ENCODE measurements at places on chromosomes 16 and 17.

GRCh38 chr17:17108451-17109049, 66.3 kb downstream of the MPRIP start:
- no peak for DNase-seq

GRCh38 chr17:43768382-43768781, 9.8 kb upstream of the SOST start:
- DNase-seq: no peak

- DNase-seq: no peak
Measured at GRCh38 chr16:85851034-85851785, 47.8 kb upstream of the IRF8 start.

DNA sequence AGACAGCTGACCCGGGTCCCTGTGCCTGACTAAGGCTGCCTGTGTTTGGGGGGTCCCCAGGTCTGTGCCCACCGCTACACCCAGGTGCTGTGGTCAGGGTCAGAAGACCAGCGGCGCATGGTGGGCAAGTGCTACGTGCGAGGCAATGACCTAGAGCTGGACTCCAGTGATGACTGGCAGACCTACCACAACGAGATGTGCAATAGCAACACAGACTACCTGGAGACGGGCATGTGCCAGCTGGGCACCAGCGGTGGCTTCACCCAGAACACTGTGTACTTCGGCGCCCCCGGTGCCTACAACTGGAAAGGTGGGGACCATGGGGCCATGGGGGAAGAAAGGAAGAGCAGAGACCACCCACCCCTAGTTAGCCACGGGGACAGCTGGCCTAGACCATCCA, 12.1 kb downstream of the ITGA3 start:
- no peak for DNase-seq

DNA sequence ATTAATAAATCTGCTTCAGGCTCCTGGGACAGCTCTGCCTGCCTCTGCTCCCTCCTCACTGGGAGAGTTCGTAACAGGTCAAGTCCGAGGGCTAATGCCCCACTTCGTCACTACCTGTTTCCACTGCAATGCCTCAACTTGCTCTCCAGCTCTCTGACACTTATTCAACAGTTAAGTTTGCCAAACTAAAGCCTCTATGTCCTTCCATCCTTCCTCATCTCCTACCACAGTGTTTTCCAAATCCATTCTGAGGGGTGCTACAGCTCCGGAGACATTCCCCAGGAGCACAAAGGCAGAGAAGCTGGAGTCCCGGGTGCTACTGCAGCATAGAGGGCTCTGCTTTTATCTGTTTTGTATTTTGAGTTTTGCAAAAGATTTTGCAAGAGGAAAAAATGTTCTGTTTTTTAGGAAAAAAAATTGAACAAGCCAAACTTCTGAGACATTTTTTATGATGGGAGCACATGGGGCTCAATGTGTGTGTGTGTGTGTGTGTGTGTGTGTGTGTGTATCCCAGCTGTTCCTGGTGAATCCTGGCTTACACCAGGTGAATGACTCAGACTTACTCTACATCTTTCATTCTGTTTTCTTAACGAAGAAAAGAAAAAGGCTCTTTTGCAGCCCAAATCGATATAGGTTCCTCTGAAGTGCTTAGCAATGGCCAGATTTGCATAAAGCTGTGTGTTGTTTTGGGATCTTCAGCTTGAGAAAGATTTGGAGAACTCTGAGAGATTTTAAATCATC, 46.1 kb upstream of the MYOCD start:
- no peak for DNase-seq

DNA sequence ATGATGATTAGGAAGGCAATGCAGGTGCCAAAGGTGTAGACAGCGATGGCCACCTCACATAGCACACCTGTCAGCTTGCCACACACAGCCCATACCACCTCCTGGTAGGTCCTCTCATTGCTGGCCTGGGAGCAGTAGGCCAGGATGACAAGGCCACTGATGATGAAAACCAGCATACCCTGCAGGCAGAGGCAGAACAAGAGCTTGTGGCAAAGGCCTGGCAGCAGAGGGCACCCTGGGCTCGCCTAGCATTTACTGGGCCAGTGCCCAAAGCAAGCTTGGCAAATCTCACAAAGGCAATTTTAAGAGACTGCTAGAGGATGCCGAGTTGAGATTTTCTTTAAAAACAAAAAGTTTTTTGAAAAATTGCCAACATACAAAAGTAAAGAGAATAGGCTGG, 5.9 kb downstream of the SLC38A7 start:
- no peak for DNase-seq

DNA sequence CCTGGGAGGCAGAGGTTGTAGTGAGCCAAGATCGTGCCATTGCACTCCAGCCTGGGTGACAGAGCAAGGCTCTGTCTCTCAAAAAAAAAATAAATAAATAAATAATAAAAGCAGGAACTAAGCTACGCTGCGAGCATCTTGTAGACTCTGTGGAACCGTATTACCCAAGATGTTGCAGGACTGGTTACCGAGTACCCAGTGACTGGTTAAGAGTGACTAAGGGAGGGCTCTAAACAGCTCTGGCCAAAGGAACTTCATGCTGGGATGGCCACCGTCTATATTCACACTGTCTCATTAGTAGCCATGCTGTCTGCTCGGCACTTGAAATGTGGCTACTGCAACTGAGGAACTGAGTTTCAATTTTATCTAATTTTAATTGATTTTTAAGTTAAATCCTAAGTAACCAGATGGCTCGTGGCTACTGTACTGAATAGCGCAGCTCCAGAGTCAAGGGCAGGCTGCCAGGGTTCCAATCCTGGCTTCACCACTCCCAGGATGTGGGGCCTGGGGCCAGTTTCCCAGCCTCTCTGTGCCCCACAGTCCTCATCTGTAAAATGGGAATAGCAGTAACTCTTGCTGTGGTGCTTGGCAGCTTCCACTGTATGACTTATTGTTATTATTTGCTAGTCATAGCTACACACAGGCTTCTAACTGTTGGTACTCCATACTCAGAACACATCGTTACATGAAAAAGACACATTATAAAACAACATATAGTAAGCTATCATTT, 3.0 kb downstream of the NTAN1 start:
- no peak for DNase-seq

- peak; percentile 14 for DNase-seq
Measured at GRCh38 chr17:10737168-10737622, 7.4 kb upstream of the TMEM220 start.

- no peak for DNase-seq
Measured at GRCh38 chr16:87495578-87496446, 3.0 kb upstream of the ZCCHC14 start.

GRCh38 chr16:79592186-79592585, 8.4 kb downstream of the MAF start:
- no peak for DNase-seq

- DNase-seq: no peak
Measured at GRCh38 chr17:18247613-18248001, 10.9 kb downstream of the FLII start.

DNA sequence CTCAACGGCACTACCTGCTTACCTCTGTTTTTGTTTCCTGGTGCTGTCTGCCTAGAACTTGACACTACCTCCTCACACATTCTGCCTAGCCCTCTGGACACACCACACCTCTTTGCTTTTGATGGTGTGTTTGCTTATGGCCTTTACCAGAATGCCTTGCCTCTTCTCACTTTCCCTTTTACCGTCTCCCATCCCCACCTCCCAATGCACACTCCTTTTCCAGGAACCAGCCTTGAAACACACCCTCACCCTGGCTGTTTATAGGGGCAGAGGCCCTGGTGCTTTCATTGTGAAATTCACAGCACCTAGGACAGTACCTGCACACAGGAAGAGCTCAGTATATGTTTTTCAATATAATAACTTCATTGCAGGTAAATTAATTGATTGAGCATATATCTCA, 56.2 kb downstream of the MAP2K6 start:
- DNase-seq: no peak

GRCh38 chr16:81457326-81458133, 12.9 kb downstream of the CMIP start:
- no peak for DNase-seq

DNA sequence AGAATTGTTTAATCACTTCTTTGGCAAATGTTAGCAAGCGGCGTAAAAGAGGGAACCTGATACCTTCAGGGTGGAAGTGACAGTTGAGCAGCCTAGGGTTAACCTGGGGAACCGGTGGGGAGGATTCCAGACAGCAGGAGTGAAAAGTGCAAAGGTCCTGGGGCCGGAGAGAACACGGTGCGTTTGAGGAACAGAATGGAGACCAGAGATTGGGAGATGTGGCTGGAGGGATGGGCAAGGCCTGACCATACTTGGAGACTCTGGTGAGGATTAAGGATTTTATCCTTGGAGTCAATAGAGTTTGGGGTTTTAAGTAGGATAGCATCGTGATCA, 2.3 kb upstream of the ZNF500 start:
- no peak for DNase-seq

GRCh38 chr16:47664653-47665325, 203.7 kb downstream of the PHKB start:
- DNase-seq: no peak

- no peak for DNase-seq
Measured at GRCh38 chr16:84478172-84478947, 26.1 kb downstream of the MEAK7 start.

Data from stimulated activated CD4-positive, alpha-beta T cell treated with anti-CD3 and anti-CD28 coated beads, Interleukin-2, amount 100 ng/mL, for 48 hours (primary cell).